Melanocyte of skin (primary cell): ENCODE measurements at places on chromosomes 5 and 9. TPM values are rescaled to one million over a fixed set of nuclear protein-coding genes. Genes with fewer than 3 reads are reported as not detected.

POU4F3 gene
- under 0.01 and 0.34 TPM in 2 replicates for total RNA-seq

LRRTM2 gene
- 0.73 and 4.5 TPM in 2 replicates for total RNA-seq

TAF11L10 gene
- not detected in 2 replicates for total RNA-seq

CD72 gene
- 0.33 and 0.62 TPM in 2 replicates for total RNA-seq

CCNI2 gene
- total RNA-seq = under 0.01 TPM in 1 of 2 replicates, not detected in the other
